ENCODE measurements at places on chromosomes 13 and 19.

DNA sequence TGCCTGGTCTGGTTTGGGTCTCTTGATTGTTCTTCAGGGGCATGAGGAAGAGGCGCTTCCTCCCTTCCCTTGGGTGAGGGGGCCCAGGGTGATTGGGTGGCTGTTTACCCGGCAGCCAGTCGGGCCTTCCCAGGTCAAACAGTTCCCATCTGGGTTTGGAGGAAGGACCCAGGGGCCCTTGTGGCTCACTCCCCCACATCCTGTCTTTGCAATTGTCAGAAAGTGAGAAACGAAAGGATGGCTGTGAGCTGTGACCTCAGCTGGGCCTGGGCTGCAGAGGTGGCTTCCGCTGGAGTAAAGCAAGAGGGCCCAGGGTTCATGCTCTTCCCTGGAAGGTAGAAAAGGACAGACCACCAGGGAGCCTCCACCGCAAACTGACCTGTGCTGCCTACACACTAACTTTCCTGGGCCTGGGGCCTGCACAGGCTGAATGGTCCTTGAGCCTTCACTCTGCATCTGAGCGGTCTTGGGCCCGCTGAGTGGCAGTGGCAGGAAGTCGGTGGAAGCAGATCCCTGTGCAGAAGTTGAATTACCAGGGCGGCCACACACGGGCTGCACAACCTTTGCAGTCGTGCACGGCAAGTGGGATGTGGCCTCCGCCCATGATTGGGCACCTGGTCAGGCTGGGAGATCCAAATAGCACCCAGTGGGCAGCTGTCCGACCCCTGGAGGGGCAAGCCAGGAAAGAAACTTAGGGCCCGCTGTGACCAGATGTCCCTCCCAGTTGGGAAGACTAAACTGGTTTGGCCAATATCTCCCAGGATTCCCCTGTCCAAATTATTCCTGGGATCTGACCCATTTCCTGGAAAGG, 5.3 kb upstream of the CD79A start:
- no peak for DNase-seq

DNA sequence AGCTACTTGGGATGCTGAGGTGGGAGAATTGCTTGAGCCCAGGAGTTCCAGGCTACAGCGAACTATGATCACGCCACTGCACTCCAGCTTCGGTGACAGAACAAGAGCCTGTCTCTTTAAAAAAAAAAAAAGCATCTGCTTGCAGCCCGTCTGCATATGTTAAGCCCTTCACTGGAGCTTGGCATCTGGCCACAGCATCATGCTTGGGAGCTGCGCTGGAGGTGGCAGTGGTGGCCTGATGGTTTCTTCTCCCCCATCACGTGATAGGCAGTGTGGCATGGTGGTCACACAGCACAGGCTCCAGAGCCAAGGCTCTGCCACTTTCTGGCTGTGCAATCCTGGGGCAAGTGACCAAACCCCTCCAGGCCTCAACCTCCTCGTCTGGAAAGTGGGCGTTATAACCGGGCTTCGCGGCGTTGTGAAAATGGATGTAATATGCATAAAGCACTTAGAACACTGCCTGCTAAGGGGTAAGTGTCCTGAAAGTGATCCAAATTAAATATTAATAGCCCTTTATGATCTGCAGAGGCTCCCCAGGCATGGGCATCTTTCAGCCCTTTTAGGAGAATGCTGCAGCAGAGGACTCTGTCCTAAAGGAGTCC, 24.4 kb downstream of the MARK4 start:
- DNase-seq, result no peak

DNA sequence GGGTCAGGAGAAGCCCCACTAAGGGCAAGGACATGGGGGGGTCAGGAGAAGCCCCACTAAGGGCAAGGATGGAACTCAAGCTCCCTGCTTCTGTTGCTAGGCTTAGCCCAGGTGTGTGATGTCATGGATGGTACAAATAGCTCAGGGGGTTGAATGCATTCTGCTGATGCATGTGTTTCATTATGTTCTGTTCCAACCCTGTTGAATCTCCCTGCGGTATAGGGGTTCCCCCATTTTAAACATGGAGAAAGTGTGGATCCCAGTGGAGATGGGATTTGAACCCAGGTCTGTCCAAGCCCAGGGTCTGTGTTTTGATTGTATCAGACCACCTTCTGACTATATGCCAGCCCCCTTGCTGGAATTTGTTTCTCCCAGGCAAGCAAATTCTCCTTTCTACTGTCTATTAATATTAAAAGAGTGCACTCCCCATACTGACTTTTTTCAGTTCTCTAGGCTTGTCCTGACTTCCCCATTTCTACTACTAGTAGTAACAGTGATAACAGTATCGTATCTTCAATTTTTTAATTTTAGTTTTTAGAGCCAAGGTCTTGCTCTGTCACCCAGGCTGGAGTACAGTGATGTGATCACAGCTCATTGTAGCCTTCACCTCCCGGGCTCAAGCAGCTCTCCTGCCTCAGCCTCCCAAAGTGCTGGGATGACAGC, 6.7 kb downstream of the ZNF865 start:
- no peak for DNase-seq

DNA sequence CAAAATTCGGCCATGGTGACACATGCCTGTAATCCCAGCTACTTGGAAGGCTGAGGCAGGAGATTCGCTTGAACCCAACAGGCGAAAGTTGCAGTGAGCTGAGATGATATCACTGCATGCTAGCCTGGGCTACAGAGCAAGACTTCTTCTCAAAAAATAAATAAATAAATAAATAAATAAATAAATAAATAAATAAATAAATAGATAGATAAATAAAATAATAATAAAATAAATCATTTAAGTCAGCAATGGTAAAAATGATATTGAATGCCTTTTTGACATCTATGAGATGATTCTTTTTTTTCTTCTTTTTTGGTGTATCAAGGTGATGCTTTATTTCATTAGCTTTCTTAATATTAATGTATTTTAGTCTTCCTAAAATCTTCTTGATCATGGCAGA, 221.7 kb upstream of the RXFP2 start:
- DNase-seq, result no peak

DNA sequence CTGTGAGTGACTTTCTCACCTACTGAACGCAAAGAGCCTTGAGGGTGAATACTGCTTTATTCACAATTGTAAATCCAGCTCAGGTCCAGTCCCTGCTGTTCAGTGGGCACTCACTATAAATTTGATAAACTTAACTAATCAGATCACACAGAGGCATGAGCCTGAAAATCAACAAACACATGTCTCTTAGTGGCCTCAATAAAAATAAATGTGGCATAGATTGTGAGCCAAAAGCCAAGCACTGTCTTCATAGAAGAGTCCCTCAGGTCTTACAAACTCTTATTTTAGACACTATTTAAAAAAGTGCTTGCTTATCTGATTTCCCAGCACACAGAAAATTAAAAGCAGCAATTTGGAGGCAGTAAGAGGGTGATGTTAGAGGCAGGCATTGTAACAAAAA, 957.7 kb downstream of the SLITRK5 start:
- no peak for DNase-seq

GRCh38 chr19:2711172-2711874, 8.8 kb upstream of the GNG7 start:
- DNase-seq, result no peak

DNA sequence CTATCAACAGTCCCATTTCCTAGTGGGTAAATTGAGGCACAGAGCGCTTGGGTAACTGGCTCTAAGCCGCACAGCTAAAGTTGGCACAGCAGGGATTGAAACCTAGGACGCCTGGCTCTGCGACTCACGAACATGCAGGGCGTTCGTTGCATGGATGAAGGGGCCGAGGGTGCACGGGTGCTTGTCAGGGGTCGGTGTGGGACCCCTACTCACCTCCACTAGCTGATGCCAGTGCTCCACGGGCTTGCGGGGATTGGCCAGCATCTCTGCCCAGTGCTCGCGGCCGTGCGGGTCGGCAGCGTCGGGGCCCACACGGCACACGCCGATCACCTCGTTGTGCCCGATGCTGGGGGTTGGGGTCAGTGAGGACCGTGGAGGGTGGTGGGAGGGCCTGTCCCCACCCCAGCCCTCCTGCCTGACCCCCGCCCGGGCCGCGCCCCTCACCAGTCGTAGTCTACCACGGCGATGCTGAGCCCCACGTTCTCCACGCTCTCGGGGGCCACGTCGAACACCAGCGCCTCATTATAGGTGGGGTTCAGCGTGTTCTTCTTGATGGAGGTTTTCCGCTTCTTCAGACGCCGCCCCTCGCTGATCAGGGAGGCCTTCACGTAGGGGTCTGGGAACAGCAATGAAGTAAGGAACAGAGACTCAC, 14.6 kb downstream of the SYT3 start:
- no peak for DNase-seq

GRCh38 chr19:29422486-29423085, 103.2 kb upstream of the VSTM2B start:
- no peak for DNase-seq

DNA sequence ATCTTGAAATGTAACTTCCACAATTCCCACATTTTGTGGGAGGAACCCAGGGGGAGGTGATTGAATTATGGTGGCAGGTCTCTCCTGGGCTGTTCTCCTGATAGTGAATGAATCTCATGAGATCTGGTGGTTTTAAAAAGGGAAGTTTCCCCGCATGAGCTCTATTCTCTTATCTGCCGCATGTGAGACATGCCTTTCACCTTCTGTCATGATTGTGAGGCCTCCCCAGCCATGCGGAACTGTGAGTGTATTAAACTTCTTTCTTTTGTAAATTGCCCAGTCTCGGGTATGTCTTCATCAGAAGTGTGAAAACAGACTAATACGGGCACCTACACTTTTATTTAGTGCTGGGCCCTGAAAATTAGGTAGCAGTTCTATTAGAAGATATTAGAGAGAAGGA, 45.8 kb downstream of the TNFSF13B start:
- no peak for DNase-seq

DNA sequence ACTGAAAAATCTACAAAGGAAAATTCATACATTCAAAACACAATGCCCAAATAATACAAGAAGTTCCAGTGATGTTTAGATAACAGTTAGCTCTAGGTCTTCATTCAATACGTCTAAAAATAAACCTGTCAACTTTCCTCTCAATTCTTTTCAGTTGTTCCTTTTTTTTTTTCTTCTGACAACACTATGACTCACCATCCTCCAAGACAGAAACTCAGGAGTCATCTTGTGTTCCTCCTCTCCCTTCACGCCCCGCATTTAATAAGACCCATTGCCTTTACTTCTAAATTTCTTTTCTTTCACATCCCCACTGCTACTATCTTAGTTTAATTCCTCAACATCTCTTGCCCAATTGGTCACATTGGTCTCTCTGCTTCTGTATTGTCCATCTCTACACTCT, 759.9 kb downstream of the GPC5 start:
- DNase-seq, result no peak

DNA sequence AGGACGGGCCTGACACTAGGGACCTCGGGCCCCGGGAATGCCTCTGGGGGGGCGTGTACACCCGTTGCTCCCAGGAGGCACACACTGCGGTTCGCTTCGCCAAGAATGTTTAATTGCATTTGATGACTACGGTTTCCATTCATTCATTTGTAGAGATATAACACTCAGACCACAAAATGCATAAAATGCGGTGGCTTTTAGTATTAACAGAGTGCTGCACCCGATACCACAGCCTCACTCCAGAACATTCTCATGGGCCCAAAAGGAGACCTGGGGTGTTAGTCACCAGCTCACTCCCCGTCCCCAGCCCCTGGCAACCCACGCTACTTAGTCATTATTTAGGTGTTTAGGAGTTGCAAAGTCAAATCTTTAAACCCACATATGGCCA, 21.8 kb downstream of the HCN2 start:
- DNase-seq, result peak; percentile 96
